ENCODE measurements at places on chromosomes 2 and 18. TPM values are rescaled to one million over a fixed set of nuclear protein-coding genes. Genes with fewer than 3 reads are reported as not detected.

Gene UGT1A6
- not detected for polyA plus RNA-seq

Gene MOGAT1
- 0.20 TPM for polyA plus RNA-seq

Gene CD207
- not detected for polyA plus RNA-seq

Gene PSME4
- polyA plus RNA-seq = 39.1 TPM

Gene SERPINB13
- polyA plus RNA-seq = not detected

Gene IL36B
- not detected for polyA plus RNA-seq

Gene AMER3
- polyA plus RNA-seq = 11.4 TPM

Gene DUSP19
- 4.4 TPM for polyA plus RNA-seq

Gene LRP1B
- 22.1 TPM for polyA plus RNA-seq

Gene ST6GAL2
- 50.3 TPM for polyA plus RNA-seq

Gene DOK6
- polyA plus RNA-seq = 50.3 TPM

Gene TTN
- polyA plus RNA-seq = 1.2 TPM
